Stimulated activated naive CD4-positive, alpha-beta T cell (primary cell): ENCODE measurements at places on chromosomes 7 and 10.

DNA sequence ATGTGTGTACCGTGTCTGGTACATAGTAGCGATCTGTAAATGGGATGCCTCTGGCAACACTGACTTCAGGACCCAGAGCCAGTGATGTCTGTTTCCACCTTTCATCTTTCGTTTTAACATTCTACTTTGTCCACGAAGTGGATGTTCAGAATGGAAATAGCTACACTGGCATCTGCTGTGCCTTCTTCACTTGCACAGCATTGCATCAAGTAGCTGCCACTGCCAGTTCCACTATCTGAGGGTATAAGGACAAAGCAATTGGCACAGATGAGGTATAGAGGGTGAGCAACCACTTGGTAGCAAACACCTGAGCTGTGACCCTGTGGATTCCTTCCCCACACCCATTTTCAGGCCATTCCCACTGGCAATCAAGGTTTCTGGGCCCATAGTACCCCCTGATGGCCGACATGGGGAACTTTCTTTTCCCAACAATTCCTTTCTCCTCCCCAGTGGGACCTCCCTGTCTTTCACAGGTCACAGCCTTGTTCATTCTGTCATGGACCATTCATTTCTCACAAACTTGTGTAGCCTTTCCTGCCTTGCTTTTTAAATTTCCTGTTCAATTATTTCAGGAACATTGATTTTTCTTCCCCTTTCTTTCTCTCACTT lies 4.0 kb downstream of the ITGA8 start:
- no peak for DNase-seq

DNA sequence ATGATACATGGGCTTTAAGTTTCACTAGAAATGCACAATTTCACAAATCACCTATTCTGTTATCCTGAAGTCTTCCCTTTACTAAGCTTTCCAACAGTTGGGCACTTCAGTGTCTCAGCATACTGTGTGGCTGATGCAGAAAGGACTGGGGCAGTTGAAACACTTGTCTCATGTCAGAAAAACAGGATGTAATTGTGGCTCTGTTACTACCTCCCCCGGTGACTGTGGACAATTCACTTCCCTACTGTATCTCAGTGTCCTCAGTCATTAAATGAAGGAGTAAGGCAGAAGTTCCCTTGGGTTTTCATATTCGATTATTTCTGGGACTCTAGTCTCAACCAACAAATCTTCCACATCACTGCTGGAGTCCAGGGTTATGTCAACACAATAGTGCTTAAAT lies 17.9 kb downstream of the ANKRD22 start:
- no peak for DNase-seq

GRCh38 chr7:104584620-104585019 lies 256.2 kb downstream of the LHFPL3 start:
- no peak for DNase-seq

DNA sequence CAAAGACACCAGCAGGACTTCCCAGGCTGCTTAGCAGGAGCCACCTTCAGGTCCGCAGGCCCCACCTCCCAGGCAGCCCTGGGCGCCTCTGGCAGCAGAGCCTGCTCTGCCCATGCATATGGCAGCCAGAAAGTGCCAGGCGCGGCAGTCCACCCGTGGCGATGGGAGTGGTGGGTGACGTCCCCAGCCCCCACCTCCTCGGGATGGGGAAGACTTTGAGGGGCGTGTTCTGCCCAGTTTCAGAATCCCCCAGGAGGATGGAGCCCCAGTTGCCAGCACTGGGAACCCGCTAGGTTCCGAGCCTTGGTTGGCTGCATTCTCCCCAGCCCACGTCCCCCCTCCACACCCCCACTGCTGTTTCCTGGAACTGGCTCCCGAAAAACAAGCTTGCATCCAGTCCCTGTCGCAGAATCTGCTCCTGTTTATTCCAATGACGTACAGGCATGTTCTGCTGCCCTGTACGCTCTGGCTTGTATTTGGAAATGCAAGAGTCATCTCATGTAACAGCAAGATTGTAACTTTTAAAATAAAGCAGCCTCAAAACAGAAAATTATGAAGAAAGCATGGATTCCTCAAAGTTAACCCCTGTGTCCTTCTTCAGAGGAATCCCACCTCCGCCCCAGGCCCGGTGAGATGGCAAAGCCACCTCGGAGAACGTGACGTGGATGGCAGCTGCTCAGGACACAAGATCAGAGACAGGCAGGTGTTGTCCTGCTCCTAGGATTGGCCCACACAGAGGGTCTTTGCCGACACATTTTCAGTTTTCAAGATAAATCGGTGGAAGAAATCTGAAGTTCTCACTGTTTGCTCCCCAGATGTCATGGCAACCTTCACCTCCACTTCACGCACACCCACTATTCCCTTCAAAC lies 87.8 kb upstream of the PPP2R2D start:
- no peak for DNase-seq

DNA sequence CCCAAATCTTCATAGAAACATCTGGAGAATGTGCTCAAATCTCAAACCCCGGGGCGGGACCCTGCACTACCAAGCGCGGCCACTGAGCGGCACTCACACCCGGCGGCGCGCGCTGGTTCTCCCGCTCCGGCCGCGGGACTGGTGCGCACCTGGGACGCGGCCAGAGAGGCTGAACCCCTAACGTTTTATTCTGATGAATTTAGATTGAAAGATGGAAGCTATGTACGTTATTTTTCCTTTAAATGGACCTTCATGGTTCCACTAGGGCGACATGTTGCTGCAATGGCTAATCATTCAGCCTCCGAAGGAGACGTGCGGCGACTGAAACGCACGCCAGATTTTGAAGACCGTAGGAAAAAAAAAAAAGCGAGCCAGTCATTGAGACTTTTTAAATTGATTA lies 107.0 kb upstream of the INSIG1 start:
- DNase-seq = peak; percentile 57

GRCh38 chr7:22559829-22560489 lies 60.0 kb upstream of the STEAP1B start:
- peak; percentile 26 for DNase-seq

- no peak for DNase-seq
Measured at GRCh38 chr10:25902002-25902401, 32.0 kb upstream of the MYO3A start.
